NCI-H2081 (cell line): ENCODE measurements at places on chromosomes 7 and 10.

- DNase-seq, result no peak
These were observed 251.1 kb upstream of the MEOX2 start for GRCh38 chr7:15937571-15937970.

DNA sequence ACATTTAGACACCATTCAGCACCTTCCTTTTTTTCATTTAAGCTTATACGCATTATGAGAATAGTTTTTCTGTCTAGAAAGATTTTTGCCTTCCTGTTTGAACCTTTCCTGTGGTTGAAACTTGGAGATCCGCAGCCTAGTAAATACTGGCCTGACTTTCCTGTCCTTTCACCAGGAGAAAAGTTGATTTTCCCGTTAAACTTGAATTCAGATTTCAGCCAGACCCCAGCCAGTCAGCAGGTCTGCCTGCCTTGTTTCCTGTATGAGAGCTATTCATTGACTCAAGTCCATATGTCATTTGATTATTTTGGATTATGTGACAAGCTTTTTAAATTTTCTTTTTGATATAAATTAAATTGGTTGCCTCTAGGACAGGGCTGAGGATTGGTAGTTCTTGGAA is 71.5 kb downstream of the EVX1 start:
- DNase-seq, result no peak

DNA sequence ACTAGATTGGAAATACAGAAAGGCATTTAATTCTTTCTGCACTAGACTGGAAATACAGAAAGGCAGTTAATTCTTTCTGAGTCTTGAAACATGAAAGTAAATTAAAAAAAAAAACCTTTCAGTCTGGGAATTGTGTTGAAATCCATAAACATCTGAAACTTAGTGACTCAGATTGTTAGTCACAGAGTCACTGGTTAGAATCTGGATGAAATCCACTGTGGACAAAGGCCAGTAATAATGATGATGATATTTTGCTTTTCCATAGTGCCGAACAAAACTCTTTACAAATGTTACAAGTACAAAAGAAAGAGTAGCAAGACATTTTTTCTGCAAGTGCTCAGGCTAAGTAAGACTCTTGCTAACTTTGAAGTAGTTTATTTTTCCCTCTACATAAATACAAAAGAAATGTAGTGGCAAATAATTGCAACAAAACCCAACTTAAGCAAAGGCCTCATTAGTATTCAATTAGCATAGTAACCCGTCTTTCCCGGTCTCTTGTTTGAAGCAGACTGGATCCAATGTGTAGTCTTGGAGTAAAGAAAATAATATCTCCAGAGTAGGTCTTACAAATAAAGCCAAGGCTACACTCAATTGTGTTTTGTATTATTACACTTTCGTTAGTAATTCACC is 5.8 kb upstream of the PRTFDC1 start:
- DNase-seq, result no peak

- DNase-seq, result no peak
These were observed 157.8 kb downstream of the SNX10 start for GRCh38 chr7:26449175-26450165.

GRCh38 chr7:141709749-141710148 is 1.6 kb downstream of the WEE2 start:
- DNase-seq, result no peak

DNA sequence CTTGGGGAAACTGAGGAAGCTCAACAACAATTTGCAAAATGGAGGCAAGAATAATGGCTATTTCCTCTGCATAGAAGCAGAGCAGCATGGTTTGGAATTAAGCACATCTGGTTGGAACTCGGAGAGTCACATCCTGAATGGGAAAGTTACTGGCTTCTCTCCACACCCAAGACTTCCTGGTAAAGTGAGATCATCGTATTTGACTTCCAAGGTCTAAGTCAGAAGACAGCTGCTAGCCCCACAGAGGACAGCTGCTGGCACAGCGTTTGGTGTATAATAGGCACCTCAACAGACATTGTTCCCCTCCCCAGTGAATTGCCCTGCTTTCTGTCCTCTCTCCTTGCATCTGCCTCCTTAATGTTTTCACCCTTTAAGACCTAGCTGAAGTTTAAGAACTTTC is 37.0 kb upstream of the NRF1 start:
- no peak for DNase-seq

GRCh38 chr10:543131-543530 is 146.3 kb downstream of the DIP2C start:
- no peak for DNase-seq

GRCh38 chr7:155961241-155962190 is 149.3 kb upstream of the SHH start:
- DNase-seq, result no peak

GRCh38 chr10:92440578-92440977 is 133.3 kb downstream of the IDE start:
- no peak for DNase-seq

- DNase-seq, result no peak
These were observed 479.6 kb downstream of the GATA3 start for GRCh38 chr10:8534096-8534495.

GRCh38 chr7:117023325-117023854 is 70.1 kb downstream of the ST7 start:
- DNase-seq, result no peak

DNA sequence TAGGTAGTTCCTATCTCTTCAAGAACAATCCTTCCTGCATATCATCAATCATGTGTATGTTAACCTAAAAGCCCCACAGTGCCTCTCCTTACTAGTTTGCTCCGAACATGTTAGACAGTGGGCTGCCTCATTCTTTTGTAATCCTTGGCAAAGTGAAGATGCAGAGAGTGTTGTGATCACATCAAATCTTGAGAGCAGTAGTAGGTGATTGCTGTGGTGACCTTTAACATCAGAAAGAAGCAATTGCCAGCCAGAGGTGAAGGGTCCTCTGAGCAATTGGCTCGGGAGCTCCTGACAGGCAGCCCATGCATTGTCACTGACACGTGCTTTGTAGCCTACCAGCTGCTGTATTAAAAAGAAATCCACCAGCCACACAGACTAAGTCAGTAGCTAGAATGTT is 19.6 kb upstream of the GSTK1 start:
- no peak for DNase-seq

- DNase-seq, result peak; percentile 9
These were observed 842 bp downstream of the NMT2 start for GRCh38 chr10:15167411-15168290.

GRCh38 chr10:100642295-100642994 is 102.9 kb upstream of the PAX2 start:
- no peak for DNase-seq
